Nephron progenitor cell (in vitro differentiated cells): ENCODE measurements at places on chromosomes 7 and 10.

DNA sequence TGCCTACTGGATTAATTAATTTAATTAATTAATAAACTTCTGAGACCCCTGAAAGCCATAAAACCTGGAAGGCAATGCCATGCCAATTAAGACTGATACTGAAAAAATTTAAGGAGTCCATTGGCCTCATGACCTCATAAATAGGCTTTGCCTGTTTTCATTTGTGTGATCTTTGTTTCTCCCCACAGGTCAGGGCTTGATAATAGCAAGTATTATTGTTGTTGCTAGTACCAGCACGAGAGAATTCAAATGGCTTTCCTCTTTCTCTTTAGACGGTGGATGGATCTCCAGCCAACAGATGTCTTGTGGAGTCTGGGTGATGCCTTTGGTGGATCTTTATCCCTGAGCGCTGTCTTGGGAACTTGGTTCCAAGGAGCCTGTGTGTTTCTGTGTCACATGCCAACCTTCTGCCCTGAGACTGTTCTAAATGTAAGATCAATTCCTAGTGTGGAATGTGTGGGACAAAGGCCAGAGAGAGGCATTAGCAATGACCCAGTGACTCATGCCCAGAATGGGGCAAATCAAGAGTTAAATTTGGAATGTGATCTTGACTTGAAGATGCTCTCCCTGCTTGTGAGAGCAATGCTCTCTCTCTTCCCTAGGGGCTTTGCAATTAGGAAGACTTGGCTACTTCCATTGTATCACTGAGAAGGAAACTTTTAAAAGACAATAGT is 17.7 kb downstream of the ACSM6 start:
- no peak for DNase-seq

DNA sequence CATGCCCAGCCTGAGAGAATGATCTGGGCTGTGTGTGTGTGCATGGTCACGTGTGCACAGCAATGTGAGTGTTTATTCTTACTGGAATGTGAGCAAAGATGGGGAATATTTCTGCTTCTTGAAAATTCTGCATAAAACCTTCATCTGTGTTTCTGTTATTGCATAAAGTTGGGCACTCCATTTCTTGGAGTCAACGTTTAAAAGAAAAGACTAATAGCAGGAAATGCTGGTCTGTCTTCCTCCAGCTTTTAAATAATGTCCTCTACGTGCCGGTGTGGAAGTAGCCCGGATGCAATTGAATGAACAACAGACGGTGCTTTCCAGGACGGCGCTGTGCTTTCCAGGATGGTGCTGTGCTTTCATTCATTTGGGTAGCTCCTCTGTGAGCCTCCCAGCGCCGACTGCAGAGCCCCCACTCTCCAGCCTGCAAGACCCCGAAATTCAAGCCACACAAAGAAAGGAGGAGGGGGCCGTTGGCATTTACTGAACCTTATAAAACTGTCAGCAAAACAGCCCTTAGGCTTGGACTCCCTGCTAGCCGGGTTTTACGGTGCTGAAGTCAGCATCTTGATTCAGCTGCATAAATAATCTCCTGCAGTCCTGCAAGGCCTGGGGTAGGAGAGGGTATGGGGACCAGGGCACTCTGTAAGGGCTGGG is 158.2 kb upstream of the PRKCQ start:
- DNase-seq: peak; percentile 21

- no peak for DNase-seq
These were observed 4.7 kb downstream of the ADARB2 start for GRCh38 chr10:1732564-1732996.

DNA sequence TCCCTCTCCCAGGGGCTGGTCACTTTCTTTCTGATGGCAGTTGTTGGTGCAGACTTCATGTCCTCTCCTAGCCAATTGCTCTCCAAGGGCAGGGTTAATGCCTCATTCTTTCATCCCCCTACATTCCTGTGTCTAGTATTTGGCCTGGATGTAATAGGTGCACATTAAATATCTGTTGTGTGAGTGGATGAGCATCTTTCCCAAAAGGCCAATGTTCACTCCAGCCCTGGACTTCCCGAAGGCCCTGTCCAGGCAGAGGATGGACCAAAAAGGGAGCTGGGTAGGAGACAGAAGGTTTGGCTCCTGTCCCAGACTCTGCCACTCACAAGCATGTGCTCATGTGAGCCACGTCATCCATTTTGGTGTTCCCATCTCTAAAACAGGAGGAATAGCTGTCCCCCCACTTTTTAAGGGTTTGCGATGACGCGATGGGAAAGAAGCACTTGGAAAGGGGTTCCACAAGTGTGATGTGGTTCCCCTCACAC is 47.5 kb downstream of the RGS10 start:
- DNase-seq: no peak

GRCh38 chr7:4281231-4281993 is 400.7 kb upstream of the FOXK1 start:
- no peak for DNase-seq

- no peak for DNase-seq
These were observed 41.2 kb downstream of the AOAH start for GRCh38 chr7:36683111-36683510.

DNA sequence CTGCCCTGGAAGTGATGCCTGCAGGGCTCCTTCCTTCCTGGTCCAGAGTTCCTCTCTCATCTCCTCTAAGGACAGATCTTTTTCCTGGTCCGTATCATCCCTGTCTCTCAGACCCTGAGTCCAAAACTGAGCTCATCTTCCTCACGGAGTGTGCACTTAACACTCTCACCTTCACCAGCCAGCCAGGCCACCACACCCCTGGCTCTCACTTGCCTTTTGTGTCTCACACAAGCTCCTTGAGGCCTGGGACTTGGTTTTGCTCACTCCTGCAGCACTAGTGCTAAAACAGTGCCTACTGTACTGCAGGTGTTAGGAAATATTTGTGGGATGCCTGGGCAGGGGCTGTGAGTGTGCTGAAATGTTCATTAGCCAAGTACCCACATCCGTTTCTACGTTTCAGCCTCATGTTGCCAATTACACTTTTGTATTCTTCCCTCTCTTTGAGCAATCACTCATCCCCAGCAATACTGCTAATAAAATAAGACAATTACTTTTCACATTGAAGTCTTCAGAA is 21.4 kb upstream of the PARP12 start:
- no peak for DNase-seq

DNA sequence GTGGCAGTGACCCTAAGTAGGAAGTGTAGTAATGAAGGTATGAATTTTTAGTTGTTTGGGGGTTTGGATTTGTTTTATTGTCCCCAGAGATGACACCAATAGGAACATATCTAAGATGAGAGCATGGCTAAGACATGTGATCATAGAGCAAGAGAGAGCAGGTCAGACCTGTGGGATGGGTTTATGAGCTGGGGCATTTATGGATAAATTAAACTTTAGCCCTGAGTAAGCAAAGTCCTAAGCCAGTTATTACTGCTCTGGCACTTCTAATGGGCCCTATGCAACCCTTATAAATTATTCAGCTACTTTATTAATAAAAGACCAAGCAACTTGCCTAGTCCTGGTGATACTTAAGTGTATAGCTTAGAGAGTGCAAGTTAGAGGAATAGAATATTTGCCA is 85.1 kb downstream of the LRRC4 start:
- DNase-seq: no peak

DNA sequence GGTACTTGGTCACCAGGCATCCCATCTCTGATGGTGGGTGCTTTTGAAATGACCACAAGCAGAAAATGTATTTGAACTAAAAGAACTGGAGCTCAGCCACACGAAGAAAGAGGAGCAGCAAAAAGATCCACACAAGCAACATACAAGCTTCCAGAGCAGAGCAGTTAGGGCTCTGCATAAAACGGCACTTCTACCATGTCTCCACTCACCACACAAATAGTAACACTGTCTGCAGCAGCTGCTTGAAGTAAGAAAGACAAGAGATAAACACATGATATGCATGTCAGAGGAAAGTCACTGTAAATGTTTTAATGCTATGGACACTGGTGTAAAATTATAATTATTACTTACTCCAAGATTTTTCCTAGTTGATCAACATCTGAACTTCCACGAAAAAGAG is 32.5 kb upstream of the FAM133B start:
- DNase-seq: no peak

DNA sequence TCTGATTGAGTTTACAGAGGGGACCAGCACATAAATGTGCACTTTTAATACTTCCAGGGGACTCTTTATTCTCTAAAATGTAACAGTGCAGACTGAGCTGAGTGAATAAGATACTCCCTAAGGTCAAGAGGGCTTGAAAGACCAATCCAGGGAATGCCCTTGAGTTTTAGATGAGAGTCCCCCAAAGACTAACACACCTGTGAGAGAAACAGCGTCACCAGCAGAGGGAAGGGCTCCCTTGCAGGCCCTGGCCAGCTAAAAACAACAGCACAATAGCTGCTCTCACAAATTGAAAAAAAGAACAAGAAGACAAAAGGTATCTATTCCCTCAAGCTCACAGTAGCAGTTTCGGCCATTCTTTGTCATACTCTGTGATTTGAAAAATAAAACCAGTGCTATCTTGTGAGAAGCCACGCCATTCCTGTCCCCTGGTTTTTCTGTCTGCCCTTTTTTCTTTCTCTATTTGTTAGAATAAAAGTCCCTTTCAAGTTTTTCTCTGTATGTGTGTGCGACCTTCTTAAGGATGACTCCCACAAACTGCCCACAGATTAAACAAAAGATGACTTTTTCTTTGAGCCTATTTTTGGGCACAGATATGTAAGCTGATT is 230.4 kb upstream of the BMPER start:
- no peak for DNase-seq

DNA sequence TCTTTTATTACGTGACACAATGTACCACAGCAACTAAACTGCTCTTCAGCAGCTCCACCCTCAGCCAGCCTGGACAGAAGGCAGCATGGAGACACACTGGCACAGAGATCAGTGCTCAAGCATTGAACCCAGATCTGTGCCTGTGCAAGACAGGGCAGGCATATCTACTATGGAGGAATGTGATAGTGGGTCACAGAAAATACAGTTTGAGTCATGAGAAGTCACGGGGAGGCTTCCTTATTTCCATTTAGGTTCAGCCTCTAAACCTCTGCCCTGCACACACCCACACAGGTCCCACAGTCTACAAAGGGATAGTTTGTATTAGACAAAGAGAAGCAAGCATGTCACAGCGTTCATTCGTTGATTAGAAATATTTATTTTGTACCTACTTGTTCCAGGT is 187.4 kb upstream of the AGR3 start:
- DNase-seq: no peak

DNA sequence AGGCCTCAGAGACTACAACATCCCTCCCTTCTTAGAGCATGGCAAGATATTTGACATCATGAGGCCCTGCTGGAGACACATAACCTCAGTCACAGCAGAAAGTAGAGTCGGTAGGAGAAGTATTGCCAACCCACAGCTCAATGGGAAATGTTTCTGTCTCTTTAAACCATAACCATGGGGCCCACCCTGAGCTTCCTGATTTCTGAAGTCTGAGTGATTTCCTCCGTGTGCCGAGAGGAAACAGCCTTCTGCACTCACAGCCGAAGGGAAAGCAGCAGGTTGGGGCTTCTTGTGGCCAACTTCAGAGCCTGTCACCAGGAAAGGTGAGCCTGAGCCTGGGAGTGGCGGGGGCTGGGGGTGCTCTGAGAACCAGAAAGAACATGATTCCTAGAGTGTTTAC is at the start of gene GIMAP1:
Gene GIMAP1, plus strand, starts transcription at position 246 of the 400 bp plus-strand sequence. CDS start 2,435 bp downstream, outside the sequence.
- DNase-seq: no peak

- DNase-seq: no peak
These were observed 108.1 kb upstream of the AGR3 start for GRCh38 chr7:16989811-16990413.

DNA sequence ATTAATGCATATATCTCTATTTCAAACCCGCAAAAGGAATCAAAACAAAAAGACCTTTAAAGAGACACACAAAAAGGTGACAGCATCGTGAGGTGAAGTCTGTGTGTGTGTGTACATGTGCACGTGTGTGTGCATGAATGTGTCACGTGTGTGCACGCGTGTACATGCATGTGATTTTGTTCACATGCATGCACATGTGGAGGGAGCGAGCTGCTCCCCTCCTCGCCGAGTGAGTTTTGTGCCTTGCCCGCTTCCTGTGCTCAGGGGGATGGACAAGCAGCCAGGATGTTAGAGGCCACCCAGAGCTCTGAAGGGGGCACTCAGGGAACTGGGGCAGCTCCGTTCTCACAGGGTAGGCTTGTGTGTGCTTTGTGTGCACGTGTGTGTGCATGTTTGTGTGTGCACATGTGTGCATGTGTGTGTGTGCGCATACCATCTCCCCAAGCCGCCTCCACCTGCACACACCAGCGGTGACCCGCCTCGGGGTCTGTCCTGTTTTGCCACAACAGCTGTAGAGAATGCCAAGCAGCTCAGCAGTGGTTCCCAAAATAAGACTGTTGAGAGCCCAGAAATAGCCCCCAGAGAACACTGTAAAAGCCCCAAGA is 191.2 kb downstream of the PTPRN2 start:
- DNase-seq: no peak

- no peak for DNase-seq
These were observed 240.5 kb downstream of the ETV1 start for GRCh38 chr7:13748998-13749397.

DNA sequence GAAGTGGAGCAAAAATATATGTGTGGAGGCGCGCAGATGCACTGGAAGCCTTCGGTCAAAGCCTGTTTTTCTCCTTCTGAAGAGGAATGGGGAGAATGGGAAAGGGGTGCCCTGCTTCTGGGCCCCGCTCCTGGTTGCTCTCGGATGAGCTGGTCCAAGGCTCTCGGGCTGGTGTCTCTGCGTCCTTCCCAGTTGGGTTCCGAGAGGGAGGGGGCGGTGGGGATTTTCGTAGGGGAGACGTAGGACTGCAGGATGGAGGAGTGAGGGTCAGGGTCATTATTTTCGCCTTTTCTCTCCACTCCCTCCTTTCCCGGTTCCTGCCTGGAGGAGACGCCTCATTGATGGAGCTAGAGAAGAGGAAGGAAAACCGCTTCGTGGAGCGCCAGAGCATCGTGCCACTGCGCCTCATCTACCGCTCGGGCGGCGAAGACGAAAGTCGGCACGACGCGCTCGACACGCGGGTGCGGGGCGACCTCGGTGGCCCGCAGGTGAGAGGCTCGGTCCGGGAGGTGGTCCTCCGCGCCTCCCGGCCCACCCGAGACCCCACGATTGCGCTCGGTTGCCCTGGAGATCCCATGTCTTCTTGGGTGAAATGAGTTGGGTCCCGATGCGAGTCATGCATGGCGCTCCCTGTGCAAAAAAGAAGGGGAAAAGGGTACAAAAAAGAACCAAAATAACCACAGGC is 790 bp downstream of the ADAM22 start:
- DNase-seq: peak; percentile 25

GRCh38 chr10:92076722-92077121 is 153.2 kb downstream of the BTAF1 start:
- DNase-seq: no peak

DNA sequence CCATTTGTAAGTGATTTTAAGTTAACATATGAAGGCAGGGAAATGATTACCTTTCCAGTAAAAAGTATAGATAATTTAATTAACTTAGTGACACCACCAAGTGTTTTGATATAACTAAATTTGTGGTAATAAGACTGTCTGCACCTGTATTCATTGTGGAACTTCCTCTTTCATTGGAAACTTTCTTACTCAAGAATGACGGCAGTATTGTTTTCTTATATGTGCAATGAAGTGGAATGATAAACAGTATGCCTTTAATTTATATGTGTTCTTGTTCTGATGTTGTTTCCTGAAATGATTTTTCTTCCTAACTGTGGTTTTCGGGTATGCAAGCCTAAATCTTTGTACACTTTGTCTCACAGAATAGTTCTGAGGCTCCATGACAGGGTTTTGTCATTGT is 46.4 kb downstream of the CASD1 start:
- no peak for DNase-seq

- no peak for DNase-seq
These were observed 2.6 kb downstream of the PGAM1 start for GRCh38 chr10:97428572-97428981.
